Thoracic aorta (tissue), 2 donors: ENCODE measurements at places on chromosomes 6 and 20.

DNA sequence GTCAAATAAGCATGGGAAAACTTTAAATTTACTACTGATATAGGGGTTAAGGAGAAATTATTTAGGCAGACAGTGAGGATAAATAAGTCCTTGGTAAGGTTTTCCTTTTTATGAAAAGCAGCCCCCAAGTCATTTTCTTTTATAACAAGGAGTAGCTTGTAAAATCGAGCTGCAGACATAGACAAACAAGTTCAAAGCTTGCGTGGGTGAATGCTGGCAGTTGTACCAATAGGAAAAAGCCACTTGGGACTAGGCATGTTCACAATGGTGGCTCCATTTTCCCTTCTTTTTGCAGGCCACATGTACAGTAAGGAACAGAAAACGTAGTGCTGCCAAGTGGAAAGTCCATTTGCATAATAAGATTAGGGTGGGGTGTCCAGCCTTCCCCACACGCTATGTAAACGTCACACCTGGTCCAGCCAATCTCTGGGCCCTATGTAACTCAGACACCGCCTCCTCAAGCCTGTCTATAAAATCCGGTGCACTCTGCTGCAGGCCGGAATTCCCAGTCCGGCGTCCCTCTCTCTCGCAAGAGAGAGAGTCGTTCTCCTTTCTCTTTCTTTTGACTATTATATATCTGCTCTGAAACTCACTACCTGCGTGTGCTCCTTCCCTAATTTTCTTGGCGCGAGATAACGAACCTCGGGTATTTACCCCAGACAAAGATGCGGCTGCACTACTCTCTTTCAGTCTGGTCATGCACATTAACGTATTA is 217.1 kb upstream of the MAN1A1 start:
- H3K4me3 ChIP-seq = no peak overlapping the region
- no peaks in the 10 kb centered on the region for H3K4me1 ChIP-seq
- H3K27ac ChIP-seq = no peak overlapping the region
- H3K36me3 ChIP-seq = no peaks in the 10 kb centered on the region

GRCh38 chr6:143248359-143248758 is 187.7 kb downstream of the AIG1 start:
- no peaks in the 10 kb centered on the region for H3K36me3 ChIP-seq
- H3K27me3 ChIP-seq = no peaks in the 10 kb centered on the region
- no peaks in the 10 kb centered on the region for H3K4me1 ChIP-seq
- no peak for DNase-seq
- no peak overlapping the region for H3K27ac ChIP-seq
- H3K4me3 ChIP-seq = no peak overlapping the region

DNA sequence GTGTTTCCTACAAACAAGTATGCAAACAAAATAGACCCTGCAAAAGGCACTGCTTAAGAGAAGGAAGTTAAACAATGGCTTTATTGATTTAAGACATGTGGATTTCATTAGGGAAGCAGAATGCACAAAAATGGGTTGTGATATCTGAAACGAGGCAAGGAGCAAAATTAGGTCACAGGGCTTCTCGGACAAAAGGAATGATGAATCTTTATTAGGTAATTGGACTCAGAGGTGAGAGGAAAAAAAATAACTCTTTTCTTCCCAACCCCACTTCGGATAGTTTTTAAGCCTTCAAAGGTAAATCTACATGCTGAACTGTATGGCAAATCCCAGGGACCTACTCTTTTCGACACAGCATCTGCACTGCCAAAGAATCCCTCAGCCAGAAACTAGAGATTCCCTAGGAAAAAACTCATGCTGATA is 183.0 kb upstream of the TAB2 start:
- H3K27me3 ChIP-seq = no peaks in the 10 kb centered on the region
- H3K4me3 ChIP-seq = no peak overlapping the region
- no peak overlapping the region for H3K27ac ChIP-seq
- H3K36me3 ChIP-seq = no peaks in the 10 kb centered on the region

DNA sequence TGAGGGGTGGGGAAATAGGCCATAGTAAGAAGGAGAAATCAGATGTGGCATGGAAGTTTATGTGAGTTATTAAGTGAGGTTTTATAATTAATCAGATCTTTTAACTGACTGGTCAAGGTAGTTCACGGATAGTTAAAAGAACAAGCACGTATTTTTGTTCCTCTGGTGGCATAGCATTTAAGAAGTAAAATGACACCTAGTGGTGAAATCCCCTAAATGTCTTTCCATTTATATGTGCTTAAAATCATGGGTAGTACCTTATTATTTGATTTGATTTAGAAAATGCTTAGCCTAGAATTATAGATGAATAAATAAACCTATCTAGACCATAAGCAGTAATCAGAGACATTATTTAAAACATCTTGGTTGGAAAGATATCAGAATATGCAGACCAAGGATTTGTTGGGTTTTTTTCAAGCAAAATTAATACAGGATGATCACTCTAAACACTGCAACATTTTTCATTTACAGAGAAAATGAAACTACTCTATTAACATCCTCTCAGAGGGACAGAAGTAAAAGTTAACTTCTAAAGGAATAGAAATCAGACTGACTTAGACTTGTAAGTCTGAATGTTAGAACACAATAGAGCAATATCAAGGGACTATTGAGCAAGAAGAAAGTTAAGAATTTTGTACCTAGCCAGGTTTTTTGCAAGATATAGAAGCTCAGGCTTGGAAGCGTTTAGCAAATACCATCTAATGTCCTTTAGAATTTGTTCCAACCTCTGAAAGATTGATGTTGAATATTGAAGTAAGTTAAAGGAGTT is 81.1 kb downstream of the STXBP5 start:
- DNase-seq = no peak
- H3K27me3 ChIP-seq = no peaks in the 10 kb centered on the region
- no peak overlapping the region for H3K4me3 ChIP-seq
- H3K36me3 ChIP-seq = no peaks in the 10 kb centered on the region
- H3K4me1 ChIP-seq = no peaks in the 10 kb centered on the region

GRCh38 chr6:151652325-151652724 is 155.2 kb upstream of the ESR1 start:
- H3K4me1 ChIP-seq = no peaks in the 10 kb centered on the region
- H3K4me3 ChIP-seq = no peak overlapping the region
- H3K27ac ChIP-seq = no peak overlapping the region
- no peak for DNase-seq
- H3K27me3 ChIP-seq = no peaks in the 10 kb centered on the region

GRCh38 chr6:51166914-51167313 is 348.2 kb downstream of the TFAP2B start:
- no peak for DNase-seq
- no peaks in the 10 kb centered on the region for H3K4me1 ChIP-seq
- H3K27me3 ChIP-seq = no peaks in the 10 kb centered on the region
- no peak overlapping the region for H3K27ac ChIP-seq
- H3K4me3 ChIP-seq = no peak overlapping the region

- no peak for DNase-seq
- no peak overlapping the region for H3K4me3 ChIP-seq
- H3K27me3 ChIP-seq = no peaks in the 10 kb centered on the region
- H3K4me1 ChIP-seq = no peaks in the 10 kb centered on the region
These were observed 82.3 kb upstream of the MPC1 start for GRCh38 chr6:166465003-166465399.
